ENCODE measurements at places on chromosomes 12 and 14.
A peak's percentile ranks its signal among the peaks of the same experiment; 100 is the strongest.

DNA sequence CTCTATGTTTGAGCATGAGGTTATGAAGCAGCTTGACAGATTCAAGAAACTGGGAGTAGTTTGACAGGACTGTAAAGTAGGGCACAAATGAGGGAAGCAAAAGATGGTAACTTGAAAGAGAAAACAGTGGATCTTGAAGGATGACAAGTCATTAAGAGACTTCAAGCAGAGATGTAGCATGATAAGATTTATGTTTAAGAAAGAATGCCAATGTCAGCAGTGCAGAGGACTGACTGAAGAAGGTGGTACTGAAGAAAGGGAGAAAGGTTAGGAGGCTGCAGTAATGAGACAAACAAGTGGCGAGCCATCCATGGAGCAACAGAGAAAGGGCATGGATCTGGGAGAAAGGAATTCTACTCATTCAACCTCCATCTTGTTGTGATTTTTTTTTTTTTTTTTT, 120.2 kb upstream of the RAP1B start:
- DNase-seq = no peak

- DNase-seq = peak; percentile 21
Measured at GRCh38 chr14:63186453-63186852, 17.8 kb upstream of the RHOJ start.

- DNase-seq = no peak
Measured at GRCh38 chr14:71702786-71703185, 229.4 kb upstream of the RGS6 start.

DNA sequence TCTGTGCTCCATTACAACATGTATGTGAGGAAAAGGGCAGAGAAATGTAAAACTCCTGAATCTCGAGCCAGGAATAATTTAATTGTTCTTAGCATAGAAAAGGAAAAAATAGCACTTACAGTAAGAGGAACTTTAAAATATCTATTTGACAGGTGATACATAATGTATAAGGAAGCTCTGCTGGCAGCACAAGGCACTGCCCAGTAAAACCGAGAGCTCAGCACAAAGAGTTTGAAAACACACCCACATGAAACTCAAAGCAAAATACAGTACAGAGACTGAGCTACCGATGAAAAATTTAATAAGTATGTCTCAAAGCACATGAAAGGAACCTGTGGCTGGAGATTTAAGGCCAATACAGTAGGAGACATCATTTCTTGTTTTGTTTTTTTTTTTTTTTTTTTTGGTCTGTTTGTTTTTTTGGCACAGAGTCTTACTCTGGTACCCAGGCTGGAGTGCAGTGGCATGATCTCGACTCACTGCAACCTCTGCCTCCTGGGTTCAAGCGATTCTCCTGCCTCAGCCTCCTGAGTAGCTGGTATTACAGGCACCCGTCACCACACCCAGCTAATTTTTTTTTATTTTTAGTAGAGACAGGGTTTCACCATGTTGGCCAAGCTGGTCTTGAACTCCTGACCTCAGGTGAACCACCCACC, 19.2 kb downstream of the CLIP1 start:
- DNase-seq = no peak

GRCh38 chr12:89593233-89593632, 67.4 kb upstream of the POC1B start:
- DNase-seq = no peak

DNA sequence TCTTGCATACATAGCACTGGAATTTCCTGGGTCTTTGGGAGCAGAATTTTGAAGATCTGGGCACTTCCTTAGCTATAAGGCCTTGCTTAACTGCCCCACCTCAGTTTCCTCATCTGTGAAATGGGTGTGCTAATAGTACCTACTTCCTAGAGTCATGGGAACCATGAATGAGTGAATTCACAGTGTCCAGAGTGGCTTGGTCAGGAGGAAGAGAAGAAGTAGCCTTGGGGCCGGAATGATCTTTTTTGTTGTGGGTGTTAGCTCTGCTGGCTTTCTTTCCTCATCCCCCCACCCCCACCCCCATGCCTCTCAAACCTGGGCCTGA, 2.4 kb downstream of the SH2B3 start:
- DNase-seq = no peak

- no peak for DNase-seq
Measured at GRCh38 chr14:44414646-44415045, 92.4 kb downstream of the FSCB start.

DNA sequence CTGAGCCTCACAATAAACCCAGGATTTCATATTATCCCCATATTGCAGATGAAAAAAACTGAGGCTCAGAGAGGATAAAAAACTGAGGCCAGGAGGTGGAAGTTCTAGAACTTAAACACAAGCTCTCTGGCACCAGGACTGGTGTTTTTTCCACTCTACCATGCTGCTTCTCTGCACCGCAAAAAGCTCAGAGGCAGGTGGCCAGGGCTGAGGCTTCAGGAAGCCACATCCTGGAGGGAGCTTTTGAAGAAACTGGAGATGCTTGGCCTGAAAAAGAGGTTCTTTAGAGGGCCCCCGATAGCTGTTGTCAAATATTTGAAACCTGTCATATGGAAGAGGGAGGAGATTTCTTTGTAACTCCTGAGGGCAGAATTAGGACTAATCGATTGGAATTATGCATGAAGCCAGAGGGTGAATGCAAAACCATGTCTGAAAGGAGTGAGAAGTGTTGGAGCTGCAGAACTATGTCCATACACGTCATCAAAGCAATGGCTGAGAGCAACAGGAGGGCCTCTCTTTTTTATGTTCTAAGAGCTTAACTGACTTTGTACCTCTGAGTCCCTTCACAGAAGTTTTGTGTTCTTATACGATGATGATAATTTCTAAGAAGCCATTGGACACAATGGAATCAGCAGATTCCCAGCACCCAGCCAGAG, 448.6 kb downstream of the FUT8 start:
- DNase-seq = no peak

GRCh38 chr12:619346-619745, 43.9 kb downstream of the NINJ2 start:
- DNase-seq = no peak

- DNase-seq = no peak
Measured at GRCh38 chr14:24060984-24061913, 9.4 kb downstream of the CARMIL3 start.

GRCh38 chr14:80805136-80805535, 136.4 kb downstream of the CEP128 start:
- DNase-seq = peak; percentile 50

DNA sequence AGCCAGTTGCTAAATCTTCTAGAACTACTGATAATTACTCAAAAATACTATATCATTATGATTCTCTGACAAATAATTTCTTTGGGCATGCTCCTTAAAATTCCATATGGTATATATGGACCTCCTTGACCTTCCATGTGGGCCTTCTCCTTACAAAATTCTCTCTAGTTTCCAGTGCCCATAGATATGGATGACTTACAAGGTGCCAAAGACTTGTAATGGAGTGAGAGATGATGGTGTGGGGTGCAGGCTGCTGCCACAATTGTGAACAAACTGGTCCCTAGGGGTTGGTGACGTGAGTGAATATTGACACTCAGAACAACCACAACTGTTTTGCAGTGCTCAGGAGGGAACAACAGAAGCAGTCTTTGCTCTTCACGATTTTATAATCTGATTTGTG, 378.9 kb downstream of the SNAPC1 start:
- DNase-seq = no peak

DNA sequence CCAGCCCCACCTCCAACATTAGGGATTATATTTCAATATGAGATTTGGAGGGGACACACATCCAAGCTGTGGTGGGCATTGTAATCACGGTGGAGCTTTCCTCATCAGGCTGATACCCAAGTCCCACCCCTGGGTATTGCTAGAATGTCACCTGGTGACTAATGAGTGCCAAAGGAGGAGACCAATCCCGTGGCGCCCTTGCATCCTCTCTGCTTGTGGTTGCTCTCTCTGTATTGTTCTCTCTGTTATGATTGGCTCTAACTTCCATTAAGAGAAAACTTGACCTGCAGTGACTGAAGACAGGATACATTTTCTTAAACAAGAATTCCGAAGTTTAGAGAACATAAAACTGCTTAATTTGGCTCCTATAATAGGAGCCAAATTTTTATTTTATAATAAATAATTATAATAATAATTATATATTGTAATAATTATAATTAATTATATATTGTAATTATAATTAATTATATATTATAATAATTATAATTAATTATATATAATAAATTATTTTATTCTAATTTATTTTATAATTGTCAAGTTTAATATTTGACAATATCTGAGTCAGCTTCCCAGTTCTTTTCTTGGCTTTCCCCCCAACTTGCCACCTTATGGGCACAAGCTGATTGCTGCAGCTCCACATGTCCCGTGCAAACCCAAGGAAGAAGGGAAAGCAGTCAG, 420.1 kb downstream of the DIO2 start:
- no peak for DNase-seq

DNA sequence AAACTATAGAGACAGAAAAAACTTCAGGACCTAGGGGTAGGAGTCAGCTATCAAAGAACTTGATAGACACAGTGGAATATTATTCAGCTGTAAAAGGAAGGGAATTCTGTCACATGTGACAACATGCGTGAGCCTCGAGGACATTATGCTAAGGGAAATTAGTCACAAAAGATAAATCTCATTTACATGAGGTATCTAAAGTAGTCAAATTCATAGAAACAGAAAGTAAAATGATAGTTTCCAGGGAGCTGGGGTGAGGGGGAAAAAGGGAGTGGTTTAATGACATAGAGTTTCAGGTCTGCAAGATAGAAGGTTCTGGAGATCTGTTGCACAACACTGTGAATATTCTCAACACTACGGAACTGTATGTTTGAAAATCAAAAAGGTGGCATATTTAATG, 50.0 kb upstream of the PRIMA1 start:
- DNase-seq = no peak

DNA sequence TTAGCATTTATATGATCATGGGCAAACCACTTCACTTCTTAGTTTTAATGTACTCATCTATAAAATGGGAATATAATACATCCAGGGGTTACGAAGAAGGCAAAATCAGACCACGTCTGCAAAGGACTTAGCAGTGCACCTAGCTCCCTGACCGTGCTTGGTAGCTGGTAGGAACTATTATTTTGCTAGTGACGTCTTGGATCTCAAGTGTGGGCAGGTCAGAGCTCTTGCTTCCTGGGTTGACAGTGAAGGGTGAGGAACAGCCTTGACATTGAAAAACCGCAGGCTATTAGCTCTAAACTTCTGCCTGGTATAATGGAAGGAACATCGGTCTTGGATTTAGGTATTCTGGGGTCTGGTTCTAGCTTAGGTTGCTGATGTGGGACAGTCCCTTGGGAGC, 89.3 kb upstream of the MED13L start:
- no peak for DNase-seq

DNA sequence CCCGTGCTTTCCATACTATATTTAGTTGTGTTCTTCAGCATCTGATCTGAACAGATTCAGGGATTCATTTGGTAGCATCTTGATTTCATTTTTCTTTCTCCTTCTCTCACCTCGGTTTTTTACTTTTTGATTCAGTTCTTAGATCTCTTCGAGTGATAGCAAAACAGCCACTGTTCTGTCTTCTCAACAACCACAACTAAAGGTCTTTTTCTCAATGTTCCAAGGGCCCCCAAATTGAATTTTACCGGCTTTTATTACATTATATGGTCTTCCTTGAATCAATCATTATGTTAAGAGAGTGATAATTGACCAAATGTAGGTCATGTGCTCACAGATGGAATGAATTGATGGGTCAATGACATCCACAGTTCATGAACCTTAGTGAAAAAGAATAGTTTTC, 164.5 kb upstream of the LMNTD1 start:
- DNase-seq = no peak

GRCh38 chr12:56334490-56334793, 642 bp upstream of the PAN2 start:
- DNase-seq = no peak

GRCh38 chr14:90641168-90641567, 175.1 kb downstream of the TTC7B start:
- DNase-seq = no peak

DNA sequence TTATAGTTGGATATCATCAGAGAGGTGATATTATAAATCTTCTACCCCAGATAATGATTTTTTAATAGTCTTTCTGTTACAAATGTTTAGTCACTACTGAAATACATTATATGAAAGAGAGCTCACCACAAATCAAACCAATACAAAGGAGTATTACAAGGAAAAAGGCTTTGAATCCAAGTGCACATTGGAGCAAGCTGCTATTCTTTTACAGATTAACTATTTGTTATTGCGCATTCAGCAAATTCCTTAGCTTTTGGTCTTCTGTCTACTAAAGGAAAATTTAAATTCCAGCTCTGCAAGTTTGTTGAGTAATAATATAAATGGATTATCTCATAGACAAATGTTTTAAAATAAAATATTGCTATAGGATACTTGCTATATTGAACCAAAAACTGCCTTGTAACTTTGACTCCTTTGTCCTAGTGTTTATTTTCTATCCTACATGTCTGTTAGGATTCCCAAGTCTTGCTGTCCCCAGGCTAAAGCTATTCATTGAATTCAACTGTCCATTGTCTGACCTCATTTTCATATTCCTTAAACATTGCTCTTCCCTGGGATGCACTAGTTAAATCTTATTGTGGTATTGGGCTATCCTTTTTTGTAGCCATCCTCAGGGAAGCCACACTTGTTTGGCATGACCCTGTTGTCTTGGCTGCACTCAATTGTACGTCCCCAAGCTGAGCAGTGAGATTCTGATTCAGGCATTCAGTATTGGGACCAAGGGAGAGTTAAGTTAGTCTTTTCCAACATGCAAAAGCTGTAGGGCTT, 41.5 kb downstream of the PDE3A start:
- DNase-seq = no peak

DNA sequence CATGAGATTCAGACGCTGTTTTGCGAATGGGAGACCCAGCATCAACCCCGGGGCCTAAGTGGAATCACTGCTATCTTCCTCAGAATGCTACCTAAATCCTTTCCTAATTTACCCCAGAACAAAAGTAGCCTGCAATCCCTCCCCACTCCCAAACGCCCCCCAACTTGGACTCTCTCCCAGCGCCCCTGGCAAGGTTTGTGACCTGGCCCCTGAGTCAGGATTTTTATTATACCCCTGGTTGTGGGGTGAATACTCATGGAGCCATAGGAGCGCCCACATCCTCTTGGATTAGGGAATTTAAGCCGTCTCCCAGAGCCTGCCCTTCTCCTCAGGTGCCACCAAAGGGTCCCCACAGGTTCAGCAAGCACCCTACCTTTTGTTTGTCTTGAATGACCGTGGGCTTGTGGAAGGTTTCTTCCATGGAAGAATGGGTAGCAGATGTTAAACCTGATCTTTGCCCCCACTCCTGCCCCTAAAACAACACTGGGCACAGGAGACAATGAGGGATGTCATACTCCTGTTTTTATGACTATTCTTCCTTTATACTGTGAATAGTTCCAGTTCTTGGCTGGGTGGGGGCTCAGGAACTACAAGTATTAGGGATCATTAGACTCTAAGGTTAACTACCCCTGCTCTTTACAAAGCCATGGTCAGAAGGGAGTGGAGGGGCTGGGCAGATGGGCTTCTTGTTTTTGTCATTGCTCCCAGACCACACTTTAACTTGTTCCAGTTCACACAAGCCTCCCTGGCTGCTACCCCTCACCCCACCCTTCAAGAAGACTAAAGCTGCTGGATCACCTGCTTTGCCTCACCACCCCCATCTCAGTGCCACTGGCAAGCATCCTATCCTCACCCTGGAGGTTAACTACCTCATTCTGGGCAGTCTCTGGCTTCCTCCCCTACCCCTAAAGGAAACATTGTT, 630 bp downstream of the MYL6B start:
- no peak for DNase-seq
